Activated CD4-positive, alpha-beta T cell treated with anti-CD3 and anti-CD28 coated beads, Interleukin-2, amount 50 U/mL, for 16 hours (primary cell): ENCODE measurements at places on chromosomes 5 and 9.

GRCh38 chr9:100619665-100620064, 41.8 kb downstream of the CAVIN4 start:
- DNase-seq: no peak

- peak; percentile 91 for DNase-seq
Observed at GRCh38 chr5:91384671-91385430, 1.7 kb upstream of the ARRDC3 start.

DNA sequence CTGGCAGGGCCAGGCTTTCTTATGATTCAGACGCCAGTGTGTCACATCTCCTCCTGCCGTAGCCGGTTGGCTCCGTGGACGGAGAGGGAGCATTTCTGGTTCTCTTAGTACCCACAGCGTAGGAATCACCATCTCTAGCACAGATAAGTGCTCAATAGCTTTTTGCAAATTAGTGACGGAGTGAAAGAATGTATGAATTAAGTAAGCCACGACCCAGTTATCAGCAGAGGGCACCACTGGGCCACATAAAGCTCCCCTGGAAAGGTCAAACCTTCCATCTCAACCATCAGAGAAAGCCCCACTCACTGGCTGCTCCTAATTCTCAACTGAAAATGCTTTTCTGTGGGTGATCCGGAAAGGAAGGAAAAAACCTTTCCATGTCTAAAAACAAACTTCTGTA, 317.0 kb upstream of the ADCY2 start:
- DNase-seq: no peak

DNA sequence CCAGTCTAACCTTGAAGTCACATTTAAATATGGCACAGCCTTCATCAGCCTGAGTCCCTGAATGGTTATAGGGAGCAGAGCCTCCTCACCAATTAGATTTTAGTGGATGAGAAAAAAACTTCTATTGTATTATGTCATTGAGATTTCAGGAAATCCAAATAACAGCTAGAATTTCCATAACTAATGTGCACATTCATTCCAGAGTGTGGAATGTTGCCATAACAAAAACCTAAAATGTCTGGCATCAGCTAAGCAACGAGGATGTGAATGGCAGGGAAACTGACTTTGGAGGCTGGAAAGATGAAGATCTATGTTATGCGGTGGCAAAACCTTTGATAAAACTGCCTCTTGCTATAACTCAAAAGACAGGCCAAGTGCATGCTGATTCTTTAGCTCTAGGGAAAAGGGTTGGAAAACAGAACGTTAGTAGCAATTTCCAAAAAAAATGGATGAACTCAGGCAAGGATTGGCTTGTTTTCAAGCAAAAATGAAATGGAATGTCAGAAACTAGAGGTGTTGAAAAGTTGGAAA, 91.3 kb upstream of the NFIB start:
- DNase-seq: no peak

- DNase-seq: no peak
Observed at GRCh38 chr5:148843510-148844318, 17.3 kb downstream of the ADRB2 start.

DNA sequence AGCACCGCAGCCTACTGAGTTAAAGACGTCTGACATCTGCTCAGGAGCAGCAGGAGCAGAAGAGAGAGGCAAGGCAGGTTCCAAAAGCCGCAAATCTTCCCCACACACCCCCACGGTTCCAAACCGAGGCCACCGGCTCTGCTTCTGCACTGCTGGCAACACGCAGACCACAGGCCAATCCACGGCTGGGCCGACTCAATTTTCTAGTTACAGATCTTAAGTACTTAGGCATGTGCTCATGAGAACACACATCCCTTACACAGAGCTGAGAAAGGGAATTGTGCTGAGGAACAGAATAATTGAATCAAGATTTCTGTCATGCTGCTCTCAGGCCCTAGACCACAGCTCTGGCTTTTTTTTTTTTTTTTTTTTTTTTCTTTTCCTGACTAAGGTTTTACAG, 32.6 kb downstream of the PAX5 start:
- DNase-seq: no peak

- DNase-seq: no peak
Observed at GRCh38 chr9:117103438-117104110, 311.3 kb downstream of the ASTN2 start.

DNA sequence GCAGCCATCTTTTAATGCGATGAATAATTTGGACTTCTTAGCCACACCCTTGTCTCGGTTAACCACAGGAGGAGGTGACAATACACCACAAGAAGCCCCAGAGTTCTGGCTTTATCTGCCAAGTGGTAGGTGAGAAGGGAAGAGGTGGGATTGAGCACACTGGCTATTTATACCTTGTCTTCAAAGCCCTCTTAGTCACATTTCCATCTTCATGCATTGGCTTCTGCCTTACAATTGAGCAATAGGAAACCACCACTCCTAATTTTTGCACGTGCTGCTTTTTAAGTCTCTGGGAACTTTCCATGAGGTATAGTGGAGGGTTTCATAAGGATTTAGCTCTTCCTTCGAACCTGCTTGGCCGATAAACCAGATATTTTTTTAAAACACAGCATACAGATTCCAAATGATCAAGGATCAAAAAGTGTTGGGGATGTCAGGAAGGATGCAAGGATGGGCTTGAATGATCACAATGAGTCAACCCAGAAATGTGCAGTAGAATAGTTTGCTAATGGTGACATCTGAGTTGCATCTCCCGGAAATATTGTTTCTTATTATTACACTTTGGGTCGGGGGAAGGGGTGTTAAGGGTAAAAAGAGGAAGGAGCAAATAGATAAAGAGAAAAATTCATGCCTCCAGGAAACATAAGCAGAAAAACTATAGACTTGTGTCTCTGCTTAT, 25.5 kb downstream of the PLAC8L1 start:
- peak; percentile 59 for DNase-seq

DNA sequence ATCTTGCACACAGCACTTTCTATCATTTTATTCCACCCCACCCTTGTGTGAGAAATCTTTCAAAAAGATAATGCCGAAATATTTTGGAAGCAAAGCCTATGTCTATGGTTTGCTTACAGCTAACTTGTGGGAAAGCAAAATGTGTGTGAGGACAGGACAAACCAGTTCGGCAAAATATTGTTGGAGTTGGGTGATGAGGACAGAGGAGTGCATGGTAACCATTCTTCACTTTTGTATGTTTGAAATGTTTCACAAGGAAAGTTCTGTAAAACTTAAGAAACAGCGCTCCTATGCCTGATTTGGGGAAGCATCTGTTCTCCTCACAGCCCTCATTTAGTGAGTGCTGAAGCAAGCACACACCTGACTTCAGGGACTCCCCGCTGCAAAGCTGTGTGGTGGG, 62.0 kb upstream of the RNF130 start:
- no peak for DNase-seq

GRCh38 chr5:38330207-38330606, 71.8 kb downstream of the EGFLAM start:
- no peak for DNase-seq

DNA sequence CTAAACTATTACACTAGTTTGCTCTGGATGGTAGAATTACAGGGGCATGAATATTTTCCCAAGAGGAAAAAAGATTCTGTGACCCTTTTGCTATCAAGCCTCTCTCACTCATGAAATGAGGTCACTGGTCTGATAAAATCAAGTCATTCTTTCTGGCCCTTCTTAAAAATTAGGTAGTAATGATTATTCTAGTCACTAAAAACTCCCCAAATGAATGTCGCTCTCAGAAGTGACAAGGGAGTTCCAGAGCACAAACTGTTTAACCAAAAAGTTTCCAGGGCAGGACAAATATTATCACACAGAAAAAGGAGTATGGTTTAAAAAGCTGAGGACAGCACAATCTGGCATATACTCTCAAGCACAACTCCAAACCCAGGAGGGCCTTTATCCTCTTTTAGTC, 12.5 kb downstream of the ERMP1 start:
- DNase-seq: peak; percentile 29

DNA sequence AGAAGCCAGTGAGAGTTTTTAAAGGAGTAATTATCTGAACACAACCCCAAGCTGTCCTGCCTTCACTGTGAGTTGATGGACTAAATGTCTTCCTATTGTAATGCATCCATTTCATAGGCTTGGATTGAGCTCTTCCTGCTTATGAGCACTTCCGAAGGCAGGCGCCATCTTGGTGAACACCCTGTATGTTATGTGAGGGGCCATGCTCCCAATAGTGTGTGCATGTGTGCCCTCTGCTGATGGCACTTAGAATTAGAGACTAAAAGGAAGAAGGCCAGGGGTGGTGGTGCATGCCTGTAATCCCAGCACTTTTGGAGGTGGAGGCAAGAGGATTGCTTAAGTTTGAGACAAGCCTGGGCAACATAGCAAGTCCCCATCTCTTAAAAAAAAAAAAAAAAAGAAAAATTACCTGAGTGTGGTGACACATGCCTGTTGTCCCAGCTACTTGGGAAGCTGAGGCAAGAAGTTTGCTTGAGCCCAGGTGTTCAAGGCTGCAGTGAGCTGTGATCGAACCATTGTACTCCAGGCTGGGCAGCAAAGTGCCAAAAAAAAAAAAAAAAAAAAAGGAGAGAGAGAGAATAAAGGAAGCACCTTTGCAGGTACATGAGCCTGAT, 65.0 kb downstream of the C9orf152 start:
- no peak for DNase-seq

- DNase-seq: peak; percentile 39
Observed at GRCh38 chr5:138402640-138403039, 36.2 kb upstream of the REEP2 start.

GRCh38 chr5:68555907-68556681, 340.5 kb downstream of the PIK3R1 start:
- no peak for DNase-seq

DNA sequence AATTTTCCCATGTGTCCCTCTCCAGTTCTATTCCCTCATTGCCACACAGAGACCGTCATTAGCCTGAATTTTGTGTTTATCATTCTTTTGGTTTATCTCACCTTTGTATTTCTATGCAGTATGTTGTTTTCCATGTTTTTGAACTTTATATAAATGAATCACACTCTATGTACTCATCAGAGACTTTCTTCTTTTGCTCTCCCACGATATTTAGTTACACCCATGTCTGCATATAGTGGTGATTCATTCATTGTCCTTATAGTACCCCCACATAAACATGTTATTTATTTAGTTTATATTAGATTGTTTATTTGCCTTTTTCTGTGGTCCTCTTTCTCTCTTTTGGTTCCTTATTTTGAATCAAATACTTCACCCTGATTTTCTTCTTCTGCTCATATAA, 199.7 kb downstream of the FSTL4 start:
- DNase-seq: no peak

DNA sequence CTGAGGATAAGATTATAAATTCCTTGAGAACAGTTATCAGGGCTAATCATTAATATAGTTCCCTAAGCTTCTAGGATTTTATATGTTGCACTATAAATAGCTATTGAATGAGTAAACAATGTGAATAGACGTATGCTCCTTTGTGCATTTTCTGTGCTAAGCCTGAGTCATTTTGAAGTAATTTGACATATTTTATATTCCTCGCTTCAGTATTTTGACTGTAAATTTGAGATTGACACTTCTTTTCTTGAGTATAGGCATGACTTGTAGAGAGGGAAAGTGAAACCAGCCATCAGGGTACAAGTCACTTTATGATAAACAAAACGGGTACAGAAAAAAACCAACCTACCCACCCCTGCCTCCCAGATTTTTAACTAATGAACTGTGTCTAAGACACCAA, 367.7 kb upstream of the PRR16 start:
- no peak for DNase-seq

DNA sequence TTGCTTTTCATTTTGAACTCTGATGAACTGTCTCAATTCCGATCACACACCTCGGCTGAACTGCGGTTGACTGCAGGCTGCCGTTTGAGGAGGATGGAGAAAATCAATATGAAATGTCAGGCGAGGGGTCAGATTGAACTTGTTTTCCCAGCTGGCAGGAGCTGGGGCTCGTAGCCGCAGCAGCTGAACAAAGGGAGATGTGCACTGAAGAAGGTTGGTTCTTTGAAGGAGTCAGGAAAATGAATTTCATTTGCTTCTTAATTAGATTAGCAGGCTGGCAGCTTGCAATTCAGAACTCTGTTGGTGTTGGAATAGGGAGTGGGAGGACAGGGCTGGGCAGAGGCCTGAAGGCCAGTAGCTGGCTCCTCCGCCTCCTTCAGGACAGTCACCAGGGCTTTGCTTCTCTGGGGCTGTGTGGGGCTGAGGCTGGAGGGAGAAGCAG, 117.4 kb upstream of the GPR151 start:
- DNase-seq: no peak

DNA sequence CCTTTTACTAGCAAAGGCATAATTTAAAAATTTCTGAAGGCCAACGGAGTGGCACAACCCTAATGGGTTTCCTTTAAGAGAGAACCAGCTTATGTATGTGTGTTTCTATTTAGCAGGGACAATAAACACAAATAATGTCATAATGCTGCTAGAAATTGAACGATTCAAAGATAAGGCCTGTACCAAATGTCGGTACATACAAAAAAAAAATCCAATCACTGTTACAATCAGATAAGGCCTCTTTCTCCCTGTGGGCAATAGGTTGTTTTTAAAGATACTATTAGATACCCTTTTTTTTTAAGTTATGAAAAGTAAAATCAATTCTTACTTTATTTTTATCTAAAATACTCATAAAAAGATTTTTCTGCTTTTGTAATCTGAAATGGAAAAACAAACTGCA, 821.0 kb downstream of the PRELID2 start:
- DNase-seq: no peak

GRCh38 chr9:2618289-2618688, 3.3 kb upstream of the VLDLR start:
- no peak for DNase-seq

- no peak for DNase-seq
Observed at GRCh38 chr9:114327749-114328148, 1.9 kb upstream of the ORM2 start.

DNA sequence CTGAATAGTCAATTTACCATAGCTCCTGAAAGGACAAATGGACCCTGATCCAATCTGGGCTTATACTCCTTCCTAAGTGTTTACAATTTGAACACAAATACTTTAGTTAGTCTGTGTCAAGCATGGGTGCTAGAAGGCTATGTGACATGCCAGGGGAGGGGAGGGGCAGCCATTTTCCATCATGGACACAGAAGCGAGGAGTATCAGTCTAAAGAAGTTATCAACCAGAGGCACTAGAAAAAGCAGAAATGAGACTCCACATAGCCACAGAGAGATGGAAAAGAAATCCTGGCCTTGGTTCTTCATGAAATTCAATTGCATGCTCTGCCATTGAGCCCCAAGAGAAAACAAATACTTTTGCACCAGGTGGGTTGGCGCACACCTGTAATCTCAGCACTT, 61.8 kb downstream of the NR6A1 start:
- no peak for DNase-seq

DNA sequence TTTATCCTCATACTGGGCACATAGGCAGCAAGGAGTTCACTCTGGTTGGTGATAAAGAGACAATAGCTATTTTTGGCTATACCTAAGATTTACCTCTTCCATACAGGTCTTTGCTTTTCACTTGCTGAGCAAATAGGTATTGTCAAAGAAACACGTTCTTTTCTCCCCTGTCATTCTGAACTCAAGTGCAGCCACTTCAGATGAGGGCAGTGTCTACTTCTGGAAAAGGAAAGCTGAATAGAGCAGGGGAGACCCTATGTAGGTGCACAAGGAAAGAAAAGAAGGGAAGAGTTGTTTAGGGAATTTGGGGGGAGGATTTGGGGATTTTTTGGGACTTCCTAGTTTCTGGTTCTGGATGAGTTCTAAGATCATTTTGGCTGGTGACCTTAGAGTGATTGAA, 109.6 kb downstream of the ATP10B start:
- DNase-seq: no peak
